Right ventricle myocardium inferior (tissue), 1 donor: ENCODE measurements at places on chromosomes 3 and 15.

DNA sequence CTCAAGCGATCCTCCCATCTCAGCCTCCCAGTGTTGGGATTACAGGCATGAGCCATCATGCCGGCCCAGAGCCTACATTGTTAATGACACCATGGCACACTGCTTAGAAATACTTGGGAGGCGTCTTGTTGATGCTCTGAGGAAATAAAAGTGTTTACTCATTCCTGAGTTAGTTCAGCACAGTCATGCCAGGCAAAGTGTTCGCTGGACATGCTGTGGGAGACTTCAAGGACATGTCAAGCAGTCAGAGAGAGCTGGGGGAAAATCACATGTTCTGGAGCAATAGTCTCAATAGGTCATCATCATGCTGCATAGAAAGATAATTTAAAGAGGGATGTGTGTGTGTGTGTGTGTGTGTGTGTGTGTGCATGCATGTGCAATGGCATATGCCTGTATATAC is 37.5 kb downstream of the TTC23 start:
- DNase-seq: no peak

DNA sequence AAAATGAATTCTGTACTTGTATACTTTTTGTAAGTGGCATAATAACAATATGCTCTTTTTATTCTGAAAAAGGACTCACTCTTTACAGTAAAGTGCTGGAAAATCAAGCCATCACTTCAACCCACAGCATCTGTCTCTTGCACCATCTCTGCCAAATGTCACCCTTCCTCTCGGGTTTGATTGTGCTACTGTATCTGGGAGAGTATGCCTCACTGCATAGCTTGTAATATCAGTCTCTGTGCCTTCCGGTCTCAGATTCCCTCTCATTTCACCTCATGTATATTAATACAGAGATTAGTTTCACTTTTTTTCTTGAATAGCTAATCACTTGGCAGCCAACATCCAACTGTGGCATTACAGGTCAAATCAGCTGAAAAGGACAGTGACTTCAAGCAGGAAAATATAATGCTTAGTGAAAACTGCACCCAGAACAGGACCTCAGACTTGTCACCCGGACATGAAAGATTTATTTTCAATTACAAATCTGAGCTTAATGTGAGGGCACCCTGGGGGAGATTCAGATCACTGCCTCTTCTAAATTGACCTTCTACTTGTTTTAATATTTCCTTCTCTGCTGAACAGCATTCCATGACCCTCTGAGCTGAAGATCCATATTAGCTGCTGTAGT is 605.8 kb upstream of the NAALADL2 start:
- DNase-seq: no peak

DNA sequence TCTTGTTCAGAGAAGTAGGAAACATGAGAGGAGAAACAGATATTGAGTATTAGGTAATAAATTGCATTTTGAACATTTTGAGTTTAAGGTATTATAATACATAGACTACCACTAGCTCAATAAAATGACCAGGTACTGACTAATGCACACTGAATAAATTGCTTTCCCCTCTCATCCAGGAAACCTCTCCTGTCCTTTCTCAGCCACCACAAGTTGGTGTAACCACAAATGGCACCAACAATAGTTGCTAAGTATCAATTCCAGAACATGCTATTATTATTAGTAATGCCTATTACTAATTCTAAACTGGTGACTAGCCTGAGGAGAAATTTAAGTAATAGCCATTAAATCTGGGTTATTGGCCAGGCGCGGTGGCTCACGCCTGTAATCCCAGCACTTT is 47.3 kb upstream of the XRN1 start:
- DNase-seq: no peak

DNA sequence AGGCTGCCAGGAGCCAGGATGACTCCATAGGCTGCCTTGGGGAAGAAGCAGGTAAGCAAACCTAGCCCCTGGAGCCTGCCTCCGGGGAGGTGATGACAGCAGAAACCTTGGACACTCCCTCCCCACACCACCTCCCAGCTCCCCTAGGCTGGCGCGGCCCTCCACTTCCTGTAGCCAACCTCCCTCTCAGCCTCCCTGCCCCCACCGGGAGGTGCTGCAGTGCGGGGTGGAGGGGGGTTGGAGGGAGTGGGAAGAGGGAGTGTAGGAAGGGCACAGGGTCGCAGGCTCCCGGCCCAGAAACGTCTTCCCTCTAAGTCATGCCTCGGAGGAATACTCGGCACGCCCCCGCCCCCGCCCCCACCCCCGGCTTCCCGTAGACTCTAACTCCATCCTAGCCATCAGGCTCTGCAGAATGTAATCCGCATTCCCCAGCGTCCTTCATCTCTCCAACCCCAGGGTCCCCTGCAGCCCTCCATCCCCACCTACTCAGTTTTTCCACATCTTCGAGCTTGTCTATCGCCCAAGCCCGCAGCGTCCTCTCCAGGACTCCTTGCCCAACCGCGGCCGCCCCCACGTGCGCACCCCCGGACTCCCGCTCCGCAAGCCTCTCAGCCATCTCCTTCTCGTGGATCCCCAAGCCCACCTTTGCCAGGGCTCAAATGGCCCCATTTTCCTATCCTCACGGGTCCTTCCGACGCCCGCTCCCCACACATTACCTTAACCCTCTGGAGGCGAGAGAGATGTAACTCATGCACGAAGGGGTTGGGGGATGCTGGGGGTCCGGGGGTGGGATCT is 528 bp downstream of the LPCAT4 start:
- DNase-seq: peak; percentile 74

DNA sequence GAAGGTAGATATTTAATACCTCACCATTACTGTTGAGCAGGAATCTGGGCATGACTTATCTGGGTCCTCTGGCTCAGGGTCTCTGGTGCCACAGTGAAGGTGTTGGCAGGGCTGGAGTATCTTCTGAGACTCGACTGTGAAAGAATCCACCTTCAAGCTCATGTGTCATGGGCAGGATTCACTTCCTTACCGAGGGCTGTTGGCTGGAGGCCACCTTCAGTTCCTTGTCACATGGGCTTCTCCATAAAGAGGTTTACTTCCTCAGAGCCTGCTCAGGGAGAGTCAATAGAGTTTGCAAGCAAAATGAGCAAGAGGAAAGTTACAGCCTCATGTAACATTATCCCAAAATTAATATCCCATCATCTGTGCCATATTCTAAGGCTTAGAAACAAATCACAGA is 459.5 kb downstream of the NR2F2 start:
- no peak for DNase-seq

GRCh38 chr3:138587374-138587773 is 6.7 kb downstream of the CEP70 start:
- no peak for DNase-seq

- DNase-seq: no peak
These were observed 591.2 kb downstream of the ZBBX start for GRCh38 chr3:166788936-166789335.

GRCh38 chr3:55899887-55900286 is 412.8 kb upstream of the WNT5A start:
- no peak for DNase-seq

DNA sequence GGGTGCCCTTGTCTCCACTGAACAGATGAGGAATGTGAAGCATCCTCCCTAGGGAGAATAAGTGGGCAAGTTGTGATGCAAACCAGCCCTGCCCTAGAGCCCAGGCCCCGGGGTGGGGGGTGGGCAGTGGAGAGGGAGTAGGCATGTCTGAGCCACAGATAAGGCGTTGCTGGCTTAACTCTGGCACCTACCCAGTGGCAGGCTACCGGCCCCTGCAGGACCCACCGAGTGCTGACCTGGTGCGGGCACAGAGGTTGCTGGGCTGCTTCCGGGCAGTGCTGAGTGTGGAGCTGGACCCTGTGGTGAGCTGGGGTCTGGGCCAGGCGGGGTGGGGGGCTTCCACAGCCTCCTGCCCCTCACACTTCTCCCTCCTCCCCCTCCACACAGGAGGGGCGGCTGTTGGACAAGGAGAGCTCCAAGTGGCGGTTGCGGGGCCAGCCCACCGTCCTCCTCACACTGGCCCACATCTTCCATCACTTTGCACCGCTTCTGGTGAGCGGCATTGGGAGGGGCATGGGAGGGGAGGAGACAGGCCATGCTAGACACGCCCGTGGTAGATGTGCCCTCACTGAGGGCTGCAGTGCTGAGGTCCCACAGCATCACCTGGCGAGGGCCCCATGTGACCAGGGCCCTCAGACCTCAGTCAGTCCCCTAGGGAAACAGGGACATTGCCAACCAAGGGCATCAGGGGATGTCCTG is 10.1 kb downstream of the RNF123 start:
- peak; percentile 69 for DNase-seq

DNA sequence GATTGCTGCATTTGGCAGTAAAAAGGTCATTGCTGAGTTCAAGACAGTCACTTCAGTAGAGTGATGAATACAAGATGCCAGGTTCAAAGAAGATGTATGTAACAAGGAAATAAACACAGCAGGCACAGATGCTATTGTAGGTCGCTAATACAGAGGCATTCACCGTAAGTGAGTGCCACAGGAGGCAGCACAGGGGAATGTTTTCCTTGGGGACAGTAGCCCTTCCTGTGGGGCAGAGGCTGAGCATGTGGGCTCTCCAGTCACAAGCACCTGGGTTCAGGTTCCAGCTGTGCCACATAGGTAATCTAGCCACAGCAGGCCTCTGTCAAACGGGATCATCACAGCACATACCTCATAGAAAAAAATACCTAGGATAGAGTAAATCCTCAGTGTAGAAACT is 86.3 kb downstream of the RSL24D1 start:
- DNase-seq: no peak

GRCh38 chr15:81152339-81152738 is 18.3 kb downstream of the CFAP161 start:
- no peak for DNase-seq

GRCh38 chr15:96031426-96032110 is 298.9 kb upstream of the NR2F2 start:
- no peak for DNase-seq

GRCh38 chr3:119632829-119633228 is 27.6 kb downstream of the POPDC2 start:
- DNase-seq: no peak

DNA sequence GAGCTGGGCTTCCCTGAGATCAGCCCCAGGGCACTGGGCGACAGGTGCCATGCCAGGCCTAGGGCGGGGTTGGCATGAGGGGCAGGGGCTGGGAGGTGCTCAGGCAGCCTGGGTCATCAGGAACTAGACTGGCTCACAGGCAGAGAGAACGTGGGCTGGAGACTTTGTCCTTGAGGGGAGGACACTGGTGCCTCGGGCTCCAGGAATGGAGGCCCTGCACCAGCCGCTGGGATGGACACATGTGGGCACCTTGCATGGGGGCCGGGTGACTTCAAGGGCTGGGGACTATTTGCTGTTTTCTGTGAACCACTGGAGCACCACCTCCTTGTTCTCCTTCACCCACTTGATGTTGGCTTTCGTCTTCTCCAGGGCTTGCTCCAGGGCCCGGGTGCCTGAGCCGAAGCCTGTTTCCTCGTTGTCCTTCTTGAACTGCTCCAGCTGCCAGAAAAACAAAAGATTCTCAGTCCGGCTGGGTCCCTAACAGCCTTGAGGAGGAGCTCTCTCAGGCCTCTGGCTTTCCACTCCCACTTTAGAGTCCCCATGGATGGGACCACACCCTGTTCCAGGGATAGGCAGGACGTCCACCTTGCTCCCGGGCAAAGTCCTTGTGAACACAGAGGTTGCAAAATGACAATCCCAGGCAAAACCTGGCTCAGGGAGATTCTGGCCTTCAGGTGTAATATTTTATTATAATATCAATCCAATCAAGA is 9.1 kb downstream of the MESP2 start:
- DNase-seq: no peak

GRCh38 chr3:10351013-10351735 is 30.3 kb upstream of the SEC13 start:
- no peak for DNase-seq

- DNase-seq: no peak
These were observed 80.1 kb downstream of the SATB1 start for GRCh38 chr3:18345015-18345367.

DNA sequence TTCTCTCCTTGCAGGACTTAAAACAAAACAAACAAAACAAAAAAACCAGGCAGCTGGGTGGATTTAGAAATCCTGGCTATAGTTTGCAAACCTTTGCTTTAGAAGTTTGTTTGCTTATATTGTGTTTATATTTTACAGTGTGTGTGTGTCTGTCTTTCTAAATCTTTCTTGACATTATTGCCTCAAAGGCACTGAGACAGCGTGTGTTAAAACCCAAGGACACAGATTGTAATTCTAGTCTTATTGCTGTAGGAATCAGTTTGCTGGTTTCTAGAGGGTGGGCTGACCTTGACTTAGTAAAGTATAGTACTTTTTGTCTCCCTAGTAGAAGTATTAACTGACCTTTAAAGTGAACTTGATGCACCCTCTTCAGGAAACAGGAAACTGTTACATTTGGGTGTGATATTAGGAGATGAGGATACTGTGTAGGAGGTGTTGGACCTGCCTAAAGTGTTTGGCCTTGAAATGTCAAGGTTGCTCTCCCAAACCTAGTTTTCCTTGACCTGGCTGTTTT is 71.0 kb downstream of the TCF12 start:
- DNase-seq: no peak

DNA sequence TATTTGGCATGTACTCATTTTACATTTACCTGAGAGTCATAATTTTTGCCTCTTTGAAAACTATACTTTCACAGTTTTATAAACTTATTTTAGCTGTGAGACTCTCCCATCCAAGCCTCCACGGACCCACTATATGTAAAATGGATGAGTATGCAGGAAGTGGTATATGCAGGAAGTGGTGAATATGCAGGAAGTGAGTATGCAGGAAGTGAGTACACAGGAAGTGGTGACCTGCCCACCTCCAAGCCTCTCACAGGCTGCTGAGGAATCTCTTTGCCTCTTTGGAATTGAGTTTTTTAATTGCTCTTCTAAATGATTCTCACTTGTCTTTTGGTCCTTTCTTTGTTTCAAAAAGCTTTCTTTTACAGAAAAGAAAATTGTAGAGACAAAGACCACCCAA is 85.2 kb downstream of the KBTBD8 start:
- no peak for DNase-seq

DNA sequence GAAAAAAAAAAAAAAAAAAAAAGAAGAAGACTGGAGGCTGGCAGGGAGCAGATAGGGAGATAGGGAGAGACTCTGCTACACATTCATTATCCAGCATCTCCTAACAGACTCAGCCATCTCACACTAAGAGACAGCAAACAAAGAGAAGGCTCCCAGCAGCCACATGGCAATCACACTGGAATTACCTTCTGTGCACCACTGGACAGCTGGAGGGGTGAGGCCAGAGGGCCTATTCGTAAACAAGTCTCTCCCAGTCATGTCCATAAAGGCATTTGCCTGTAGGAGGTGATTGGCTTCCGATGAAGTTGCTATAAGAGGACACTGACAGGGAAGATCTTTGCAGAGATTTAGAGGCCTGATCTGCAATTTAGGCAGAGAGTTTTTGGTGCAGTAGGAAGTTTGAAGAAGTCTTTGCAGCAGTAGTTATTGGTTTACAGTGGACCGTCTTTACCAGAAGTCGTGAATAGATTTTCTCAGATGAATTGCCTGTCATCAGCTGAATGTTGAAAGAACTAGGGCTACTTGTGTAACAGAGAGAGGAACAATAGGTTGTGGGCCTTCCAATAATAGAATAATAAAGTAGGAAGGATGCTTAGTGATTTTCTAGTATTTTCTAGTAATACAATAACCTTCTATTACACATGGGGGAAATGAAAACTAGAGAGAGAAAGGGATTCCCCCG is 89.7 kb downstream of the TP63 start:
- DNase-seq: no peak

GRCh38 chr3:17329927-17330326 is 412.5 kb downstream of the TBC1D5 start:
- no peak for DNase-seq
